Right lobe of liver (tissue), 6 donors: ENCODE measurements at places on chromosomes 13 and 19. TPM values are rescaled to one million over a fixed set of nuclear protein-coding genes. Genes with fewer than 3 reads are reported as not detected.

DNA sequence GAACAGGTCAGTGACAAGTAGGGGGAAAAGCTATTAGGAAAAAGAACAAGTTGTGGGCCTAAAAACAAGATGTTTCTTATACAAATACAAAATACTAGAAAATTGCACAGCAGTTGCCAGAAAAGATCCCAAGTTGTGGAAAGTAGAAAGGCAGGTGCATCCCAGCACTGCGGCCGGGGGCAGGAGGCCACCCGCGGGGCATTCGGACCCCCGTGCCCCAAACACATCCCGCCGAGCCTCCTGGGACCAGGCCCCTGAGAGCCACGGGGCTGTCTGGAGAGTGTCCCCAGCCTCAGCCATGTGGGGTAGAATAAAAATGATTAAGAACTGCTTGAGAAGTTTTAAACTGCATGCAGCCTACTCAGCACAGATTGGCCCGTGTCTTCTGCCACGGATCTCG lies 11.4 kb downstream of the RASA3 start:
- no peak for DNase-seq

DNA sequence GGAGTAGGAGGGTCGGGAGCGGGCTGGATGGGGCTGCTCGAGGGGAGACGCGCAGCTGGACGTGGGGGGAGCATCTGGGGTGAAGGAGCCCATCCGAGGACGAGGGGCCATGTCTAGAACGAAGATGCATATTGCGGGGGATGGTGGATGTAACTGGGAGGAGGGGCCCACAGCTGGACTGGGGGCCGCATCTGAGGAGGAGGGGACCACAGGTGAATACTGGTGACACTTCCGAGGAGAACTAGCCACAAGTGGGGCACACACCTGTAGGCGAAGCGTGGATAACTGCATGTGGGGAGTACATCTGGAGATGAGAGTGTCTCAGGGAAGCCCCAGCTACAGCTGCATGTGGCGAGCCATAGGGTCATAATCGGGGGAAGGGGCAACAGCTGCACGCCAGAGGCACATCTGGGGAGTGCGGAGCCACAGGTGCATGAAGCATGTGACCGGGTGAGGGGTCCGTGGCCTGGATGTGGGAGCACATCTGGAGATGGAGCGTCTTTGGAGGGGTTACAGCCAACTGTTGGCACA lies 402 bp downstream of the ZSWIM9 start:
- DNase-seq, result no peak

- no peak for DNase-seq
Measured at GRCh38 chr13:43879755-43880181, at the start of gene LACC1. Gene LACC1, plus strand, starts transcription at chr13:43879904. Its CDS starts 1,082 bp downstream, at chr13:43880986.

SYCN gene
- total RNA-seq, result not detected

PRR22 gene
- 1.7 TPM for total RNA-seq
